Dorsolateral prefrontal cortex (tissue), 122 donors: ENCODE measurements at places on chromosomes 16 and 17.

GRCh38 chr16:65521633-65522328, 399.9 kb upstream of the CDH11 start:
- DNase-seq = no peak

- no peak for DNase-seq
Measured at GRCh38 chr16:68116256-68116867, 31.2 kb downstream of the NFATC3 start.

GRCh38 chr17:38898812-38899348, 26.5 kb upstream of the LASP1NB start:
- DNase-seq = no peak

- DNase-seq = peak; percentile 63
Measured at GRCh38 chr17:73645050-73645871, 1.0 kb upstream of the SDK2 start.

- no peak for DNase-seq
Measured at GRCh38 chr17:48994549-48995303, 2.5 kb upstream of the IGF2BP1 start.

GRCh38 chr16:27472091-27473020, 70.4 kb downstream of the IL21R start:
- DNase-seq = no peak

DNA sequence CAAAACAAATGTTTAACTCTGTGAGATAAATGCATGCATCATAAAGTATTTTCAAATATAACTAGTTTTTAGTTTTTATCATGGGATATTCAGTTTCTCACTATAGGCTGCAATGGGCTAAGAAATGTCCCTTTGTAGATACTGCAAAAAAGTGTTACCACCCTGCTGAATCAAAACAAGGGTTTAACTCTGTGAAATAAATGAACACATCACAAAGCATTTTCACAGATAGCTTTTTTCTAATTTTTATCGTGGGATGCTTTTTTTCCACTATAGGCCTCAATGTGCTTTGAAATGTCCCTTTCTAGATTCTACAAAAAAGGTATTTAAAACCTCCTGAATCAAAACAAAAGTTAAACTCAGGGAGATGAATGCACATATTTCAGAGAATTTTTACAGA, 541.1 kb downstream of the KCNJ18 start:
- no peak for DNase-seq

DNA sequence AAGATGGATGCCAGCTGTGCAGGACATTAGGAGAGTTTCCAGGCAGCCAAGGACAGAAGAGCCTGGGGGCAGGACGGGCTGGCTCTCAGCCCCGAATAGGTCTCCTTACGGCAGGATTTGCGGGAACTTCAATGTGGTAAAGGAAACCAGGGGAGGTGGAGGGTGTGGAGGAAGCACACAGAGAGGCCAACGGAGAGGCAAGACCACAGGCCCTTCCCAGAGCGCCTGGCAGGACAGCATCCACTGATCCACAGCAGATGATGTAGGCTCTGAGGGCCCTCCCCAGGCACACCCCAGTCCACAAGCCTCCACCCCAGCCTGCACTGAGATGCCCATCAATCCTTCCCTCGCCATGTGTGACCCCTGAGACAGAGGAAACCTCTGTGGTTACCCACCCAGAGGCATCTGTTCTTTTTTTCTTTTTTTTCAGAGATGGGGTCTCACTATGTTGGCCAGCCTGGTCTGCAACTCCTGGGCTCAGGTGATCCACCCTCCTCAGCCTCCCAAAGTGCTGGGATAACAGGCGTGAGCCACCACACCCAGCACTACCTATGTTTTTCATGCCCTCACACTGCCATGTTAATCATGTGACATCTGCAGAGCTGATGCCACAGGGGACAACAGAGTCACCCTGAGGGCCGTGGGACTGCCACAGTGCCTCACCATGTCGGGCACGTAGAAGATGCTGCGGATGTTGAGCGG, 19.3 kb downstream of the DNASE1 start:
- DNase-seq = no peak

DNA sequence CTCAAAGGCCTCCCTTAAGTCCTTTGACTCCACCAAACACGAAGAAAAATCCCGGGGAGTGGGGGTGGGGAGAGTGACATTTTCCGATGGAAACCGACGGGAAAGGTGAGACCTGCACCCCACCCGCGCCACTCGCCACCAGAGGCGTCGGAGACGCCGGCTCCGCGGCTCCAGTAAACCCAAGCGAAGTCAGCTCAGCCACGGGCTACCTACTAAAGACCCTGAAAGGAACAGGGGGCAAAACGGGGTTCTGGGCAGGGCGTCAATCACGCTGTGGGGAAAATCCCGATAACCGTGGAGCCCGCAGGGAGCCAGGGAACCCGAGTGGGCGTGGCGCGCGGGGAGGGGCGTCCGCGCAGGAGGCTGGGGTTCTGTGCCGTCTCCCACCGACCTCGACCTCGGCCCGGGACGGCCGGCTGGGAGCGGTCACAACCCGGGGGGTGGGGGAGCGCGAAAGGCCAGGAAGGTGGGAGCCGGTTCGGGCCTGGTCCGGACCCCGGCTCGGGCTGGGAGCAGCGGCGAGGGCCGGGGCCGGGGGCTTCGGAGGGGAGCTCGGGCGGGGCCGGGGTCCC, 565 bp downstream of the WDR45B start:
- no peak for DNase-seq

DNA sequence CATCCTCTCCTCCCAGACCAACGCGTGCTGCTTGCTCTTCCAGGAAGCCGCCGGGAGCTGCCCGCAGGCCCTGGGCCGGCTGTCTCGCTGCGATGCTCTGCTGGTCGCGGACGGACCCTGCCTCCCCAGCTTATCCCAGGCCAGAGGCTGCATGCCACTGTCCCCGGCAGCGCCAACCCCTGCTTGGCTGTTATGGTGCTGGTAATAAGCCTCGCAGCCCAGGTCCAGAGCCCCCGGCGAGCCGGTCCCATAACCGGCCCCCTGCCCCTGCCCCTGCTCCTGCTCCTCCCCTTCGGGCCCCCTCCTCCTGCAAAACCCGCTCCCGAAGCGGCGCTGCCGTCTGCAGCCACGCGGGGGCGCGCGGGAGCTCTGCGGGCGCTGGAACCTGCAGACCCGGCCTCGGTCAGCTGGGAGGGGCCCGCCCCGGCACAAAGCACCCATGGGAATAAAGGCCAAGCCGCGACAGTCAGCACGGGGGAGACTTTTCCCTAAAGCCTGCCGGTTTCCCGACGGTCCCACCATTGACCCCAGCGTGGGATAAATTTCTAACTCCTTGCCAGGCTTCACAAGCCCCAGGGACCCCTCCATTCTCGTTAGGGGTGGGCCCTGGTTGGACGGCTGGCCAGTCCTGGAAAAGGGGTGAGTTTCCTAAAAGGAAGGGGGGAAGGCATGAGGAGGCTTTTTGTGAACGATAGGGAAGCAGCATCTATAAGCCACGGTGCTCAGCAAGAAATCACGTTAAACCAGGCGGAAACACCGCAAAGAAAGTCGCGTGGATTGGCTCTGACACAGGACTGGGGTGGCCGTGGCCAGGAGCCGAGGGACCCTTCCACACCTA, 11.2 kb downstream of the ENPP7 start:
- peak; percentile 61 for DNase-seq

DNA sequence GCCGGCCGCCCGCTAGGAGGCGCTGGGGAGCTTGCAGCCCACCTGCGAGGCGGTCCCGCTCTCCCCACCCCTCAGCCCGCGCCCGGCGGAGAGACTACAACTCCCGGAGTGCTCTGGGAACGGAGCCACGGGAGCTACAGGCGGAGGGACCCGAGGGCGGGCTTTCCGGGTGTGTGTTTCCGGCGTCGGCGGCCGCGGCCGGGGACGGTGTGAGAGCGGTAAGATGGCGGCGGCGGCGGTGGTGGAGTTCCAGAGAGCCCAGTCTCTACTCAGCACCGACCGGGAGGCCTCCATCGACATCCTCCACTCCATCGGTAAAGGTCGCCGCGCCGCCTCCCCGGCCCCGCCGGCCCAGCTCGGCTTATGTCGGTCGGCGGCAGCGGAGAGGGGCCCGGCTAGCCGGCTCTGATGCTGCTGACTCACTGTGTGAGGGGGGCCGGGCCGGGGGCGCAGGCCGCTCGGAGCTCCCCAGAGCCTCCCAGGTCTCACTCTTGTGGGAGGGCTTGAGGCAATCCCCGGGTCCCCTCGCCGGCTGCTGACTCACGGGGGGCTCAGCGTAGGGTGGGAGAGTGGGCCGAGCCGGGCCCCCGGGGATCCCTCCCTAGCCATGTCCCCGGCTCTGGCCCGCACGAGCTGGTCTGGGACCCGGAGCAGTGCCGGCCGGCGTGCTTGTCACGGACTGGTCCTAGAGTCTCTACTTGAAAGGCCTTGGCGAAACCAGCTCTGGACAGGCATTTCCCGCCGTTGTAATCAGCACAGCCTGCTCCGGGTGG, at the start of gene PSMD11:
Gene PSMD11, plus strand, starts transcription at position 210 of the 773 bp plus-strand sequence. Its CDS starts 14 bp downstream, at position 224.
- DNase-seq = peak; percentile 97

- no peak for DNase-seq
Measured at GRCh38 chr17:50225701-50226240, 24.3 kb upstream of the COL1A1 start.

DNA sequence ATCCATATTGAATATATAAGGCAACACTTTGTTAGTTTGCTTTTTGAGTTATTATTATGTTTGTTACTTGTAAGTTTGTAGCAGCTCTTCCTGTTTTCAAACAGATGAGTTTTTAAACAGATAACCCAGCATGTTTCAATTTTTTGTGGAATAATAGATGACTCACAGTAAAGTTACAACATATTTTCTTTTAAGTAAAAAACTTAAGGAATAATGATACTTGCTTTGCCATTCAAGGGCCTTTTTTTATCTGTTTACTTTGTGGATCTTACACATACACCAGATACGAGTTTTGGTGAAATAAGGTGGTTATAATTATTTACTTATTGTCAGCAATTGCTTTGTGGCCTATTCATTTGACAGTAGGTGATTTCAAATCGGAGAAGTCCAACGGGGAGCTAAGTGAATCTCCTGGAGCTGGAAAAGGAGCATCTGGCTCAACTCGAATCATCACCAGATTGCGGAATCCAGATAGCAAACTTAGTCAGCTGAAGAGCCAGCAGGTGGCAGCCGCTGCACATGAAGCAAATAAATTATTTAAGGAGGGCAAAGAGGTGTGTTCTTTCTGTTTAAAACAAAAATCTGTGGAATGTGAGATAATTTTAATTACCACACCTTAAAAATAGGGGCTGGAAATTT, 66.3 kb downstream of the BPTF start:
- DNase-seq = peak; percentile 50

GRCh38 chr16:77868478-77868877, 80.1 kb downstream of the VAT1L start:
- DNase-seq = no peak

GRCh38 chr17:42708588-42708987, 26.3 kb downstream of the CNTNAP1 start:
- no peak for DNase-seq

DNA sequence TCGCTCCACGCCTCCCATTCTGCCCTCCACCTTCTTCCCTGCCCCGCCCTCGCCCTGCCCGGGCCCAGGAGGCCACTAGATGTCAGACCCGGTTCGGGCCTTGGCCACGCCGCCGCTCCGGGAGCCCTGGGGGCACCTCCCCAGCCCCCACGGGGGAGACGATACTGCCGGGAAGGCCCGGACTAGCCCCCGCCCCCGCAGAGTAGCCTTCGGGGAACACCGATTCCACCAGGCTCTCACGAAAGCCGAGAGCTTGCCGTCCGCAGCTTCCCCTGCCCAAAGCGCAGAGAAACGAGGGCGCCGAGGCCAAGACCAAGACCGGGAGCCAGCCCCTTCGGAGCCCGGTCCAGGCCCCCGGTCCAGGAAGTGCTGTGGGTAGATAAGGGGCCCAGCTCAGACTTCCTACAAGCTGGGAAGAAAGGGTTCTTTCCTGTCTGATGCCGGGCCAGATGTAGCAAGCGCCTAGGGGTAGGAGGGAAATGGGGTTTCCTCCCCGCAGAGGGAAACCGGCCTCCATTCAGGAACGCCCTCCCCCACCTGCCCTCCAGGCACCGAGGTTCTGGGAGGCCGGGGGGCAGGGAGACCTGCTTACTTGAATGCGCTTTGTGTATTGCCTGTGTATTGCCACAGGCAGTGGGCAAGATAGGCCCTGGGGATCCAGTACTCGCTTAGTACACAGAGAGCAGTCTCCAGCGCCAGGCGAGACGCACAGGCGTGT, 806 bp upstream of the CYB561 start:
- DNase-seq = no peak

DNA sequence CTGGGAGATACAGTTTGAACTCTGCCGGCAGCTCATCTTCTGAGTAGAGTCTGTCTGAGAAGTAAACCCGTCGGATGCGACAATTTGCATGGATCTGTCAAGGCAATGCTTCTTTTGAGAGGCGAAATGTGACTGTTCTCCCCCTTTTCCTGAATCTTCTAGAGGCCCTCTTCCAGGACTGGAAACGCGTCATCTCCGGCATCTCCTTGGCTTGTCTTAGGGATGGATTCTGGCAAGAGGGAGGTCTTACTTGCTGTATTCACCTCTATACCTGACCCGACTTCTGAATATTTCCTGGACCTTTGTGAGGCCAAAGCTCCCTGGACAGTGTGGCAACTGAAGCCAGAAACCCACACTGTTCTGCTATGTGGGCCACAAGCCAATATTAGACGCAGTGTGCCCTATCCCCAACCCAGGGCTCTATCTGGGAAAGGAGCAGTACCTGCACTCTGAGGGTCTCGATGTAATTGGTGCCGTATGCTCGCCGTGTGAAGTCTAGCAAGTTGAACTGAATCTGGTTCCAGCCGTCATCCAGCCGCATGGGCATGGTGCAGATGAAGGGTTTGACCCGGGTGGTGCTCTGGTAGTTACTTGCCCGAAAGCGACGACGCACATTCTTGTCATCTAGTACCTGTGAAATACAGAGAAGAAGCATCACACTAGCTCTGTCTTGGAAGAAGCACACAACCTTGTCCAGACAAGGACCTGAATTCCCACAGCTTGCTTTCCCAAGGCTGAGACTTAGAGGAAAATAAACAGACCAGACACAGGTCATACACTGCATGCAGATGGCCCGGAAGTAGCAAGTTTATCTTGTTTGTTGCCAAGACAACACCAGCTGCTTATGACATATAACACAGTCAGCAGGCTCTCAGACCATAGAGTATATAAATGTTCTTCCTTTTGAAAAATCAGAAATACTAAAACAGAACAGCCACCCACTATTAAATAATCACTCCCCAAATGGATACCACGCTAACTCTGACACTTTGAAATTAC, 14.1 kb downstream of the CFAP20 start:
- no peak for DNase-seq

DNA sequence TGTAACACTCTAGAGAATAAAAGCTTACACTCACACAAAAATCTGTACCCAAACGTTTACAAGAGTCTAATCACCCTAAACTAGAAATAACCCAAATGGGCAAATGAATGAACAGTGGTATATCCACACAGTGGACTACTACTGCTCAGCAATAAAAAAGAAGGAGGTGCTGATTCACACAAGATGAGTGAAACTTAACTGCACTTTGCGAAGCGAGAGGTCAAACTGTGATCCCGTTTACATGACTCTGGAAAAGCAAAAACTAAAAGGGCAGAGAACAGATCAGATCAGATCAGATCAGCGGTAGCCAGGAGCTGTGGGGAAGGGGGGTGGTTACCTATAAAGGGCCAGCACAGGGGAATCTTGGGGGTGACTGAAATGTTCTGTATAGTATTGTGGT, 113.4 kb downstream of the TRIM37 start:
- DNase-seq = no peak
